Hematopoietic multipotent progenitor cell treated with erythropoietin and hydrocortisone succinate and interleukin-3 and kit ligand, for 15 days (in vitro differentiated cells): ENCODE measurements at places on chromosomes 2 and 18.

DNA sequence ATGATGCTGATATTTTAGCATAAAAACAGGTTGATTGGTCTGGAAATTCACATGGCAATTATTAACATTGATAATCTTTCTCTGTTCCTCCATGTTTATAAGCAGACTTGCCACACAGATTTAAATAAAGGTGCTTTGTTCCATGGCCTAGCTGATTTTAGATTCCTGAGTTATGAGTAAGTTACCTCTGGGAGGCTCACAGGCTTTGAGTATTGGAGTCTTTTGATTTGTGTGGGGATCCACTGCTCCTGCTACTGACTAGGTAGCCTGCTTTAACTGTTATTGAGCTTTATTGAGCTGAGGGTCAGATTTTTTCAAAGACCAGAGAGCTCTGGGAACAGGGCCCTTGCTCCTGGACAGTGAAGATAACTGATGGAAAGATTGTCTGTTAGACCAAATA is 166.1 kb downstream of the ANKRD30B start:
- no peak for DNase-seq

DNA sequence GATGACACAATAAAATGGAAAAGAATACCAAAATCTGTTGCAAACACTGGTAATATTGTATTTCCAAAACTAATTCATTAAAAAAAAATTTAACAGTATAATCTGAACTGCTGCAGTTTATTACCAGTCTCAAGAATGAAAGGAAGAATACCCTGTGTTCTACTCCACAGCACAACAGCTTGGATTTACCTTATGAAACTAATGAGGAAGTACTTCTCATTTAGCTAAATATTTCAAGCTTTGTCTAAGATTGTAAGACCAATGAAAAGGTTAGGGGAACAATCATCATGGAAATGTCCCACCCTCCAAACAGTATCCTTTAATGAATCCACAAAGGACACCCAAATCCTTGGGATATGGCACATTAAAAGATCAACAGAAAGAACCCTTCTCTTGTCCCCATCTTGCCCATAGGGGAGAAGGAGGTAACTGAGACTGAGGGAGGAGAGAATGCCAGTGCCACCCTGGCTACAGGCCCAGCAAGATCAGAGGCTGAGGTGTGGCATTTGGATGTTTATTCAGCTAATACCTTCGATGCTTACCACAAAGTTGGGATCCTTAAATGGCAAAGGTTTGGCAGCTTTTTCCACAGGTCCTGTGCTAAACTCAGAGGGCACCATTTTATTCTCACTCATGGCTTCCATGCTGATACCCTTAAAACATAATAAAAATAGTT is 17.7 kb downstream of the INO80C start:
- DNase-seq: no peak

DNA sequence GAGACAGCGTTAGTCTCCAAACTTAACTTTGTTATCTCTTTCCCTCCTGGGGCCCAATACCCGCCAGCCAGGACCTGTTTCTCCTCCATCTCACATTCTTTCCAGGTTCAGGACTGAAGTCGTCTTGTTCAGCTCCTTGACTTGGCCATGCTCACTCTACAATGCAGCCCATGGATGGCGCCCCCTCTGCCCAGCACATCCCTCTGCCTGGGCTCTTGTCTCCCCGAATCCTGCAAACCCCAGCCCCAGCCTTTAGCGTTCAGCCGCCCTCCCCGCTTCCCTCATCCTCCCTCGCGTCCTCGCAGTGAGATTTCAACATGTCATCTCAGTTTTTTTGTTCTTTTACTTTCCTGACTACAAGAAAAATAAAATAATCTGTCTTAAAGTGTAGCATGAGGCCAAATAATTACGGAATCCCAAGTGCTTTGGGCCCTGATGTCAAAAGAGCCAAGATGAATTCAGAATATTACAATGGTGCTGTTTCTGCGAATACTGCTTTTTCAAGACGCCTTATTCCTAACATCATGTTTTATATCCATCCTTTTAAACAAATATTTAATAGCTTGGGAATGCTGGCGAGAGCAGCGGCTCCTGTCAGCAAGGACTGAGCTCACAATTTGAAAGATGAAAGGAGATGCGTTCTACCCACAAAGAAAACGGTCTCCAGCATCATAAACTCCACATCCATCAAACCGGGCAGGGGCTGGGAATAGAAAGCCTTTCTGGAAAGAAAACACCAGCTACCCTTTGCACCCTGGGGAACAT is 1.0 kb downstream of the FAM178B start:
- DNase-seq: no peak

DNA sequence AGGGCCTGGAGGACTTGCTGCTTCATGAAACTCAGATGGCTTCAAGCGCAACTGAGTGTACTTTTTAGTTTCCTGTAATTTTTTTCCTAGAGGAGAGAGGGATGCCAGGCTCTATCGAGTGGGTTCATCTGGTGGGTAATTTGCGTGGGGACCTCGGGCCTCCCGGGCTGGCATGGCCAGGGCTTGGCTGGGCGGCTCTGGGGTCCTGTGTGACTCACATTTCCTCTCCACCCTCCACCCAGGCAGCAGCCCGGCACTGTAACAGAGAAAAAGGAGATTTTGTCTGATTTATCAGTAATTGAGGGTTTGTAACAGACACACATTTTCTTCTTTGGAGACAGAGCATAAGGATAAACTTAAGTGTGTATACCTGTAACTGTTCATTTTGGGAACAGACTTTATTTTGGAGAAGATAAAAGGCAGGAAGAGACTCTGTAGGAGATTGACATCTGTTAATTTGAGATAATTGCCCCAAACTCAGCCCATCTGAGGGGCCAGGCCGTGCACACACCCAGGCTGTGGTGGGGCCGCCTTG is 64.3 kb downstream of the NFATC1 start:
- no peak for DNase-seq

DNA sequence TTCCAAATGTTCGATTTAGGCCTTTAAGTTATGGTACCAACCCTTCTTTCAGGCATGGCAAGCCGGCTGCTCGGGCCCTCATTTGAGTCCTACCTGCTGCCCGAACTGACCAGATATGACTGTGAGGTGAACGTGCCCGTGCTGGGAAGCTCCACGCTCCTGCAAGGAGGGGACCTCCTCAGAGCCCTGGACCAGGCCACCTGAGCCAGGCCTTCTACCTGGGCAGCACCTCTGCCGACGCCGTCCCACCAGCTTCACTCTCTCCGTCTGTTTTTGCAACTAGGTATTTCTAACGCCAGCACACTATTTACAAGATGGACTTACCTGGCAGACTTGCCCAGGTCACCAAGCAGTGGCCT is 87.2 kb downstream of the EPAS1 start:
- no peak for DNase-seq

DNA sequence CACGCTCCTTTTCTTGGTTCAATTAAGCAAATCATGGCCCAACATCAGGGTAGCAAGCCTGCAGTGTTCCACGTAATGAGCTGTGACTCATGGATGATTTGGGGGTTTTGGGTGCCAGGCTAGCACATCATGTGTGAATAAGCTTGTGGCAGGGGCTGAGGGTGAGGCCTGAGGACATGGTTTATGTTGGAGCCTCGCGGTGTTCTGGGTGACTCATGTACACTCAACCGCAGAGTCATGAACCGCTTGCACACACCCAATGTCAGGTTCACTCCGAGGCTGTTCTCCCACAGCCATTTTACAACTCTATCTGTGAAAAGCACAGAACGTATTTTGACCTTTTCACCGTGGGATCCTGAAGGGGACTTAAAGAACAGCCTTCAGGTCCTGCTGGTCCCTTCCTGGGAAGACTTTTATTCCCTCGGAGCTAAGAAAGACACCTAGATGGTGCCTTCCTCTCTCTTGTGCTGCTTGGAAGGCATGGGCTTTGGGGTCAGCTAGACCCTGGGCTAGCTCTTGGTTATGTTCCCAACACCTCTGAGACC is 139.9 kb upstream of the ZEB2 start:
- DNase-seq: peak; percentile 16

GRCh38 chr18:75455249-75456198 is 28.0 kb upstream of the SMIM21 start:
- no peak for DNase-seq

DNA sequence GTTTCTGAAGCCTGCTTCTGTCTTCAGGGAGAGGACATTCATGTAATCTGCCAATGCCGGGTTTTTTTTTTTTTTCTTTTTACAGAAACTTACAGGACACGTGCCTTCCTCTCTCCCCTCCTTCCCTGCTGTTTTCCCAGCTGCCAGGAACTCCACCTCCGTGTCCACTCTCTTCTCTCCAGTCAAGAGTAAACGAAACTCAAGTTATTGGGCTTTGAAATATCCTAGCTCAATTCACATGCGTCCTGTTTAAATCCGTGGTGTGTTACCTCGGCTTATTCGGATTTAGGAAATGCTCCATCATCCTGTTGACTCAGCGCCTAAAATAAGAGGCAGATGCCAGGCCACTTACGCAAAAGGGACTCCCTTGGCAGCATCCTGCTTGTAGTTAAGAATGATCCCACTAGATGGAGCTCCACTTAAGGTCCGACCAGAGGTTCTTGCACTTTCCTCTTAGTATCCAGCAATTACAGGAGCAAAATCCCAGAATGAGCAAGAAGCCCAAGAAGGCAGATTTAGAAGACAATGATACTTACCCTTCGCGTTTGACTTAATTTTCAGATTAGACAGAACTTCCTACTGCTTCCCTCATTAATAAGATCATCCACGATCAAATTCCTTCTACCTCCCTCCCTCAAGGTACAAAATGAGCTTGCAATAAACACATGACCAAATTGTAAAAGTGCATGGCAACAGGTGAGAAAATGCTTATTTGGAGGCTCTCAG is 97.2 kb upstream of the ZCCHC2 start:
- peak; percentile 93 for DNase-seq

DNA sequence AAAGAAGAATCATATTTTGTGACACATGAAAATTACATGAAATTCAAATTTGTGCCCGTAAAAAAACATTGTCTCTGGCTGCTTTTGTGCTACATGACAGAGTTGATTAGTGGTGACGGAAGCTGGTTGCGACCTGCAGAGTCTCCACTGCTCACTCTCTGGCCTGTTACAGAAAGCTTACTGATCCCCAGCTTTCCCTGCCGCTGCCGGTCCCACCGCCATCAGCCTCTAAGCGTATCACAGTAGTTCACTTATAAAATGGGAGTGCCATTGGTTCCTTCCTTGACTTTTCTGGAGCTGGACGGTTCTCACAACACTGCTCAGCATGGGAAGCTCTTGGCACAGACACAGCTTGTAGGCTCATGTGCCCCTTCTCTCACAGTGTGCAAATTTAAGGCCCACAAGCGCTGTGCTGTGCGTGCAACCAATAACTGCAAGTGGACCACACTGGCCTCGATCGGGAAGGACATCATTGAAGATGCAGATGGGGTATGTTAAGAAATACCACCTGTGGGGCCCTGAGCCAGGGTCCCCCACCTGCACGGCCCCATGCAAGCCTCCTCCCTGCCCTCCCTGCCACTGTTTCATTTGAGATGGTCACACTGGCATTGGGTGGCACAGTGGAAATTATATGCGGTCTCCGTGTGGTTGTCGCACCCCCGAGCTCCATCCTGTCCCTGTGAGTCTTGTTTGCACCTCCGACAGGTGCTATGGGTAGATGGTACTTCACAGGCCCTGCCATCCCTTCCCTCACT is 81.3 kb downstream of the DGKD start:
- no peak for DNase-seq

DNA sequence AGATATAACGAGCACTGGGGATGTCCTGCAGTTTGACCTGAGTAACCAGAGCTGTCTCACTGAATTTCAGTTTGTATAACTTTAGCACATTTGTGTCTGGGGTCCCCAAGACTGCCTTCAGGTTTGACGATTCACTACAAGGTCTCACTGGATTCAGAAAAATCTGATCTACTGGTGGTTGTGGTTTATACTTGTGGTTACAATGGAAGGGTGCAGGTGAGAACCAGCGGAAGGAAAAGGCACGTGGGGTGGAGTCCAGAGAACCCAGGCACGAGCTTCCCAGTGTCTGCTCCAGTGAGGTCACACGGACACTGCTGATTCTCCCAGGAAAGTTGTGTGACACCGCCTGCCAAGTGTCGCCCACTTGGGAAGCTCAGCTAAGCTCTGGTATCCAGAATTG is 126.0 kb downstream of the ZNF236 start:
- no peak for DNase-seq

GRCh38 chr2:111652038-111652437 is 232.0 kb downstream of the ANAPC1 start:
- no peak for DNase-seq

GRCh38 chr2:86226070-86226469 is 26.8 kb downstream of the MRPL35 start:
- DNase-seq: no peak

- DNase-seq: no peak
Observed at GRCh38 chr18:35030277-35030989, 10.8 kb upstream of the MAPRE2 start.

GRCh38 chr2:173161040-173161439 is 85.4 kb downstream of the MAP3K20 start:
- no peak for DNase-seq

DNA sequence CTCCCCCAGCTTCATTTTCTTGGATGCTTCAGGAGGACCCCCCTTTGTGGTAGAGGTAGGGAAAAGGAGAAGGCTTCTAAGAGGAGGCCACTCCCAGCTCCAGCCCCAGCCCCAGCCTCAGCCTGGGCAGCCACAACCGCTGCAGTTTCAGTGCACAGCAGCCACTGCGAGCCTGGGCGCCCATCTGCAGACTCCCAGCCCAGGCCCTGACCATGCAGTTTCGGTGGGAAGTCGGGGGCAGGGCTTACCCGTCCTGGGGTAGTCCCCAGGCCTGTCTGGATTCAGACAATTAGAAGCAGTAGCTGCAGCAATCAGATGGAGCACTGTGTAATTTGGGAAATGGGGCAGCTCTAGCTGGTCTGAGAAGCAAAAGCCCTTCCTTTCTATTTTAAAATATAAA is 28.6 kb downstream of the ITM2C start:
- no peak for DNase-seq

DNA sequence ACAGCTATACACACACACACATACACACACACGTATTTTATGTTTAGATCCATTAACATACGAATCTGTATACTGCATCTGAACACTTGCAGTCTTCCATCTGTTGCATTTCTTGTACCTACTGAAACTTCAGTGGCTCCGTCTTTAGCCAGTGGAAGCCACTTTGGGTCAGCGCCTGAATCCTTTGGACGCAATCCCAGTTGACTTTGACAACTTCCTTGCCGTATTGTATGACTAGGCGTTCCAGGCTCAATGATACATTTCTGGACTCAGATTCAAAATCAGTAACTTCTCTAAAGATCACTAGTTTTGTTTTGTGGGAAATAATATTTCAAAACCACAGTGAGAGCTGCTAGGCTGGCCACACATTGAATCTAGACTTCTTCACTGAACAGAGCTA is 101.5 kb upstream of the GPC1 start:
- no peak for DNase-seq

DNA sequence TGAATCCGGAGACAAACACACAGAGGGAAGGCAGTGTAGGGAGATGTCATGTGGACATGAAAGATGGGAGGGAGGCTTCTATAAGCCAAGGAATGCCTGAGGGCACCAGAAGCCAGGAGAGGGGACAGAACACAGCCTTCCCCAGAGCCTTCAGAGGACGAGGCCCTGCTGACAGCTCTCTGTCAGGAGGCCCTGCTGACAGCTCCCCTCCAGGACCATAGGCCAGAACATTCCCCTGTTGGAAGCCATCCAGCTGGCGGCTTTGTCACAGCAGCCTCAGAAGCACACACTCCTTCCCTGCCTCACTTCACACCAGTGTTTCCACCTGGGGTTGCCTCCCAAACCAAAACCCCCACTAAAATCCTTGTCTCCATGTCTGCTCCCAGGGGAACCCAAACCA is 171.3 kb upstream of the ID2 start:
- no peak for DNase-seq
